ENCODE measurements at places on chromosomes 11 and 22.

DNA sequence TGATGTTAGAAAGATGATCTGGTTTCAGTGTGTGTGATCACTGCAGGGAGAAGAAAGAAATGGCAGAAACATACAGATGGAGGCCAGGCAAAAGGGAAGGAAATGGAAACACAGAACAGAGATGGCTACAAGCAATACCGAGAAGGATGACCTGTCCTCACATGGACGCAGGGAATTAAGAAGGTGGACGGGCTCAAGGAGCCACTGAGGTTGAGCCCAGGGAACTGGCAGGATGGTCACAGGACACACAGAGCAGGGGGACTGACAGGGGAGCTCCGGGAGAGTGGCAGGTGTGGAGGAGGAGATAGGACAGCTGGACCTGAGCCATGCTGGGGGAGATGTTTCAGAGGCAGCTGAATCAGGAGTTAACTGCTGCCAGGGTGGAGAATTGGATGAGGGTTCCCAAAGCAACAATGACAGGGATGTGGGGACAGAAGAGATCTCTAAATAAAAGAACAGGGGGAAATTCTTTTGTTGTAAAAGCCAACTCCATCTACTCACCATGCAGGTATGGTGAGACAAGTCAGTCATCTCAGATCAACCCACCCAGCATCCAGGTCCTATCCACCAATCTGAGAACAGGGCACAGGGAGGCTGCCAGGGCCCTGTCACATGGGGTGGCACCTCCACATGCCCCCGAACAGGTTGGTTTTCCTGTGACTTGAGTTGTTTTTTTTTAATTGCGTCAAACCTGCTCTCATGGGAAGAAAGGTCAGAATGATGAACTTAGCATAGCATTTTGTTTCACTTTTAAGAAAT is 26.3 kb downstream of the KLHL22 start:
- DNase-seq, result no peak

DNA sequence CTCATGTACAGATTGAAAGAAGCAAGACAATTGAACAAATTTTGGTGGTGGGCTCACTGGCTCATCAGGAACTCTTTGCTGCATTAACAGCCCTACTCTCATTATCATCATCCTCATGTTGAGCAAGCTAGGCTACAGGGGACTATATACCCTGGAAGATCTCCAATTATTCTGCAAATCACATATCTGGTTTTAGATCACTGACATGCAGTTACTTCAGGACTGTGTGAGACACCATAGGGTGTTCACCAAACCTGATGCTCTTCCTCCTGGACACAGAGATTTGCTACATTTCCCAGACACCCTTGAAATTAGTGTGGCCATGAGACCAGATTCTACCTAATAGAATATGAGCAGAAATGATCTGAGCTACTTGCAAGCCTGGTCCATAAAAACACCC is 23.0 kb upstream of the ME3 start:
- no peak for DNase-seq

GRCh38 chr11:73347067-73347466 is 29.1 kb upstream of the RELT start:
- no peak for DNase-seq

GRCh38 chr11:17012179-17012578 is 2.0 kb downstream of the PLEKHA7 start:
- DNase-seq, result no peak

- no peak for DNase-seq
Measured at GRCh38 chr11:3626250-3626960, 15.4 kb downstream of the ART5 start.

- DNase-seq, result no peak
Measured at GRCh38 chr11:3073029-3073435, 15.8 kb upstream of the CARS1 start.

DNA sequence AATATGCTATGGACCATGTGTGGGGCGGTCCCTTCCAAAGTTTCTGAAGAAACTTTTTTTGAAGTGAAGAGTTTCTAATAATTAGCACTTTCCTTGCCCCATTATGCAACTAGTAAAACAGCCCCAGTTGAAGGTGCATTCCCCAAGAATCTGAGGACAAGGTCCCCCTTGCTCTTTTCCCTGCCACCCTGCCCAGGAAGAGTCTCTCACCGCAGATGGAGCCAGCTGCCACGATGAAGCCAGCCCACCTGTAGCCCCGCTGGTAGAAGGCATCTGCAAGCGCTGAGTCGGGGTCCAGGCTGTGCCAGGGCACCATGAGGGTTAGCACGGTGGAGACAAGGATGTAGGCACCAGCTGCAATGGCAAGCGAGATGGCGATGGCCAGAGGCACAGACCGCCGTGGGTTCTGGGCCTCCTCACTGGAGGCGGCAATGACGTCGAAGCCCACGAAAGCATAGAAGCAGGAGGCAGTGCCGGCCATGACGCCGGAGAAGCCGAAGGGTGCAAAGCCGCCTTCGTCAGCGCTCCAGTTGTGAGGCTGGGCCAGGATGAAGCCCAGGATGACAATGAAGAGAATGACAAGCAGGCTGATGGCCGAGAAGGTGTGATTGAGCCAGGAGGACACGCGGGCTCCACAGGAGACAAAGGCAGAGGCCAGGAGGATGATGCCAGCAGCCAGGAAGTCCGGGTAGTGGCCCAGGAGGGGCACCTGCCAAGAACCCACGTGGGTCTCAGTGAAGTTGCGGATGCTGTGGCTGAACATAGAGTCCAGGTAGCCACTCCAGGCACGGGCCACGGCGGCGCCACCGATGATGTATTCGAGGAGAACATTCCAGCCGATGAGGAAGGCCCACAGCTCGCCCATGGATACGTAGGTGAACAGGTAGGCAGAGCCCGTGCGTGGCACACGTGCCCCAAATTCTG is 1.5 kb downstream of the SLC7A4 start:
- DNase-seq, result no peak

DNA sequence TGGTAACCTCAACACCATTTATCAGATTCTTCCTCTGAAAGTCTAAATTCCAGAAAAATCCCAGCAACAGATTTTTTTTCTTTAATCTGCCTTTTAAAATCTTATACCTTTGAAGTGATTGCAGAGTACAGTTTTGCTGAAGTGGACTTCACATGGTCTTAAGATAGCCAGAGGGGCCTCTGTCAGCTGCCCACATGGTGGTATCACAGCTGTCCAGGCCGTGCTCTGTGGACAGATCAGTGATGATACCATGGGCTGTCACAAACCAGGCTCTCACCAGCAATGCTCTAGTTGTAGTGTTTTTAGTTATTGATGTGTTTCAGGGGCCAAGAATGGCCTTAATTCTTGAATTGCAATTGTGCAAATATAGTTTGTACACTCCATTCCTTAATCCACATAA is 44.0 kb downstream of the PARVA start:
- DNase-seq, result no peak

DNA sequence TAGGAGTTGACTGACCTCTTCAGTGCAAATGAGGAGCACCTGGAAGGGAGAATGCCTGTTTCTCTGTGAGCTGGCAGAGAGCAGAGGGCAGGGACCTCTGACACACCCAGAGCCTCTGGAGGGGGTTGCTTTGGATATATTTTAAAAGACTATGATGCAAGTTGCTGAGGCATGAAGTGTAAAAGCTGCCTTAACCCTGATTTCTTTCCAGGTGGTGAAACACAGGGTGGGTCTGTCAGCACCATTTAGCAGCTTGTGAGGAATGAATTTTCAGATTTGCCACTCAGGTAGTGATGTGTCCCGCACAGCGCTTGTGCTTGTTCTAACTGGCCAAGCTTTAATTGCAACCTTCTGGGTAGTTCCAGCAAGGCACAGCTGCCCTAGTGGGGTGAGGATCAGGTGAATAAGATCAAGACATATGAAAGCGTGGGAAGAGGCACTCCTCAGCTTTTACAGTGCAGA is 90.2 kb downstream of the SWAP70 start:
- DNase-seq, result no peak

GRCh38 chr11:125320347-125321076 is 156.0 kb downstream of the PKNOX2 start:
- DNase-seq, result no peak

DNA sequence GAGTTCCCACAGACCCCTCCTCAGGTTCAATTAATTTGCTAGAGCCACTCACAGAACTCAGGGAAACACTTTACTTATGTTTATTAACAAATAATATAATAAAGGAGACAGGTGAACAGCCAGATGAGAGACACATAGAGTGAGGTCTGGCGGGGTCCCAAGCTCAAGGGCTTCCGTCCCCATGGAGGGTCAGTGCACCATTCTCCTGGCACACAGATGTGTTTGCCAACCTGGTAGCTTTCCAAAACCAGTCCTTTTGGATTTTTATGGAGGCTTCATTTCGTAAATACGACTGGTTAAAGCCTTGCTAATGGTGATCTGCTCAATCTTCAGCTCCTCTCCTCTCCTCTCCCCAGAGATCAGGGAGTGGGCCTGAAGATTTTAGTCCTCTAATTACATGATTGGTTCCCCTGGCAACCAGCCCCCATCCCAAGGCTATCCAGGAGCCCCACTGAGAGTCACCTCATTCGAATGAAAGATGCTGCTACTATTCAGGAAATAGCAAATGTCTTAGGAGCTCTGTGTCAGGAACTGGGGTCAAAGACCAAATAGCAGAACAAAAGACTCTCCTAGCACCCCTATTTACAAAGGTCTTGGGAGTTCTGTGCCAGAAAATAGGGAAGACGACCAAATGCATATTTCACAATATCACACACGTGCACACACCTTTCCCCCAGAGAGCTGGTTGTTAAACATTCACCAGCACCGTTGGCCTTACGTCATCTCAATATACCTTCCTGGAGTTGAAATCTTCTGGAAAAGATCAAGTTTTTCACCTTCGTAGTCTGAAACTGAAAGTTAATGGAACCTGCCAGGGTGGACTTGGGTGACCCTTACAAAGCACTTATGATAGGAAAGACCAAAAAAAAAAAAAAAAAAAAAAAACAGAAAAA is 23.8 kb upstream of the CAPRIN1 start:
- DNase-seq, result no peak

- no peak for DNase-seq
Measured at GRCh38 chr11:22341588-22341931, 3.4 kb downstream of the SLC17A6 start.

DNA sequence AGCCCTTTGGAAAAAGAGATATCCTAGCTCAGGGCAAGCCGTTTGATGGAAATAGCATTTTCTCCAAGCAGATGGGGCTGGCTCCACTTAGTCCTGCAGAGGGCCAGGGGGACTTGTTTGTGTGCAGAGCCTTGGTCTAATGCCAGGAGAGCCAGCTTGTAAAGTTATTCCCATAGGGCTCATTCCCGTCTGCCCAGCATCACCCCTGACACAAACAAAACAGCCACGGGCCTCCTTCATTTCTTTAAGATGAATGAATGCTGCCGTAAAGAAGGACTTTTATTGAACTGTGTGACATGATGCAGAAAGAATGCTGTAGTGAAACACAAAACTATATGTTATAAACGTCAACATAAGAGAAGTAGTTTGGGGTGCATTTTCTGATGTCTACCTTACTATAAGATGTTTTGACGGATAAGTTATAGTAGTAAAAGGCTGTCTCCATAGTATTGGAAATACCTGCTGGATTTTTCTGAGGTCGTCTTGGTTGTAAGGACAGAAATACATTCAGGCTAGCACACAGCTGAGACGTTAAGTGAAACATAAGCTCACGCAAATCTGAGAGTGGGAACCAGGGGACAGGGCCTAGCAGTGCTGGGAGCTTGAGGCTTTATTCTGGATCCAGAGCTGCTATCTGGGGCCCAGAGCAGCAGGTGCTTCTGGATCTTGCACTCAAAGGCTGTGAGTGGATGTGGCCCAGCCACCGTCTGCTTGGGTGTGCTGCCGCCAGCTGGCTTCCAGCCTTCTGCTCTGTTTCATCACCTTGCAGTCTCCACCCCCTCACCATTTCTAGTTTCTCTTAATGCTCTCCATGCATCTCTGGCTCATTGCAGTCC is 53.3 kb downstream of the NCAM1 start:
- no peak for DNase-seq

DNA sequence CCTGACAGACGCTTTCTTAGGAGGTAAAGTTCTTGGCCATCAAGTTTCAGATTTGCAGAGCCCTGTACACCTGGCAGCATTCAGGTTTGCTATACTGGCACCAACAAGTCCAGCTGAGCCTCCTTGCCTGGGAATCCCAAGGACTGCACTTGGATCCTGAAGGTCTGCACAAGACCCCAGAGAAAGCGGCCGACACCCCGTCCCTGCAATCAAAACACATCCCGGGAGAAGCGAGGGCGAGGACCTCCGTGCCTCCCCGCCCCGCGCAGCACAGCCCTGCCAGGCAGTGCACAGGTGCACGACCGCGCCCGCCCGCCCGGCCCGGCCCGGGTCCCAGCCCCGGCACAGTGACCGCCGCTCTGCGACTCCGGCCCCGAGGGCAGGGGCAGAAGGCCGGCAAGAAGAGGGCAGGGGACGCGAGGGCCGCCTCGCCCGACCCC is 559 bp downstream of the MRTFA start:
- no peak for DNase-seq

- DNase-seq, result no peak
Measured at GRCh38 chr22:50118557-50119168, 28.9 kb downstream of the MOV10L1 start.

DNA sequence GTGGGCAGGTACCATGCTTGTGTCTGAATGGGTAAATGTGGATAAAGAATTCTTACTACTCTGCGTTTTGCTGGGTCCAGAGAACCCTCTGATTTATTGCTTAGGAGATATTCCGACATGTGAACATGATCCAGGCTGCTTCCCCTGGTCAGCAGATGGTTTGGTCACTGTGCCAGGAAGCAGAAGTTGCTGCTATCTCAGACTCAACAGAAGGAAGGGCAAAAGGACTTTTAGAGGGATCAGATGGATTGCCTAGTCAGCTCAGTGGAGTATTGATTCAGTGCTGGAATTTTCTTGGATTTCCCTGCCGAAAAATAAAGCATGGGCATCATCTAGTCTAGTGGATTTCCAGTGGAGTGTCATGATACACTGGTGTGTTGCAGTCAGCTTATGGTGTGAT is 440.1 kb downstream of the NTM start:
- no peak for DNase-seq

DNA sequence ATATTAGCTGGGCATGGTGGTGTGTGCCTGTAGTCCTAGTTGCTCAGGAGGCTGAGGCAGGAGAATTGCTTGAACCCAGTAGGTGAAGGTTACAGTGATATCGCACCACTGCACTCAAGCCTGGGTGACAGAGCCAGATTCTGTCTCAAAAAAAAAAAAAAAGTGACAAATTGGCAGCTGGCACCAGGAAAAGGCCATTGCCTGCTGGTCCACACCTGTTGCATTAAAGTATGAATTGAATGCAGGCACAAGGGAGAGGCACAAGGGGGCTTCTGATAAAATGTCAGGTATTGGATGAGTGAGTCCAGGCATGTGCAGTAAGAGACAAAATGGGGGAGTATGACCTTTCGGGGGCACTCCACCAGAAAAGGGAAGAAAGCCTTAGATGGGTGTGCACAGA is 28.2 kb downstream of the ZNF70 start:
- DNase-seq, result no peak

DNA sequence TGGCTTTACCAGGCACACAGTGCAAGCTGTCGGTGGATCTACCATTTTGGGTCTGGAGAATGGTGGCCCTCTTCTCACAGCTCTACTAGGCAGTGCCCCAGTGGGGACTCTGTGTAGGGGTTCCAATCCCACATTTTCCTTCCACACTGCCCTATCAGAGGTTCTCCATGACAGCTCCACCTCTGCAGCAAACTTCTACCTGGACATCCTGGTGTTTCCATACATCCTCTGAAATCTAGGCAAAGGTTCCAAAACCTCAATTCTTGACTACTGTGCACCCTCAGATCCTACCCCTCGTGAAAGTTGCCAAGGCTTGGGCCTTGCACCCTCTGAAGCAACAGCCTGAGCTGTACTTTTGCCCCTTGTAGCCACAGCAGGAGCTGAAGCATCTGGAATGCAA is 108.1 kb downstream of the SOX6 start:
- no peak for DNase-seq
